CD4-positive, alpha-beta T cell treated with Interleukin-17A for 1 hour (primary cell): ENCODE measurements at places on chromosomes 3 and 15.

GRCh38 chr3:45211466-45212094, 14.5 kb downstream of the TMEM158 start:
- no peak for DNase-seq

GRCh38 chr3:48561045-48561736, 2.4 kb downstream of the UCN2 start:
- DNase-seq, result no peak

DNA sequence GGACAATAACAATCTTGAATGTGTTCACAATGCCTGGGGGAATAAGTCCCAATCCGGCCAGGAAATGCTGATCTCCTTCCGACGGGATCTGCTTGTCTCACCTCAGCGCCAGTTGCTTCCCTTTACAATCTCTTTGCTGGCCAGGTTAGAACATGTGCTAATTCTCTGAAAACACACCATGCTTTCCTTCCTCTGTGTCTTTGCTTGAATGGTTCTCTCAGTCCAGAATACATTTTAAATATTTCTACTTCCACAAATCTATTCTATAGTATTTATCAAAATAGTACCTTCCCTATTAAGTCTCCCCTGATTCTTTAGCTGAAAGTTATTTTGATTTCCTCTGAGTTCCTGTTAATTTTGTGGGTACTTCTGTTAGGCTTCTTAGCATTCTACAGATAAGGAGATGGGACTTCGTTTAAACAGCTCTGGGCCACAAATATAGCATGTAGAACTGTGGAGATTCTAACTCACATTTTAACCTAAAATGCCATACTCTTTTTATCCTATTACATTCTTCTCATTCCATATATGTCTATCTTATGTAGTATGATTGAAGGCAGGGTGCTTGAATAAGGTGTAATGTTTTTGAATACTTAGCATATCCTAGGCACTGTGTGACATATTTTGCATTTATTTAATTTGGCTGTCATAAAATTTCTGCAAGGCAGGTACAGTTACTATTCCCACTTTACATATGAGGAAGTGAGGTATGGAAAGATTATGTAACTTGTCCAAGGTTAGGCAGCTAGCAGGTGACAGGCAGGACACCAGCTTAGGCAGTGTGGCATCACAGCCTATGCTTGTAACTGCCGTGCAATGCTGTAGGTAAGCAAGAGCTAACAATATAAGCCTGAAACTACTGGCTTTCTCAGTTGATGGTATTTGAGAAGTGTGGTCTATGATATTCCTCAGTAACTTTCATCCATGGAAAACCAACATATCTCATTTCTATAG, 299.8 kb downstream of the LPP start:
- DNase-seq, result no peak

DNA sequence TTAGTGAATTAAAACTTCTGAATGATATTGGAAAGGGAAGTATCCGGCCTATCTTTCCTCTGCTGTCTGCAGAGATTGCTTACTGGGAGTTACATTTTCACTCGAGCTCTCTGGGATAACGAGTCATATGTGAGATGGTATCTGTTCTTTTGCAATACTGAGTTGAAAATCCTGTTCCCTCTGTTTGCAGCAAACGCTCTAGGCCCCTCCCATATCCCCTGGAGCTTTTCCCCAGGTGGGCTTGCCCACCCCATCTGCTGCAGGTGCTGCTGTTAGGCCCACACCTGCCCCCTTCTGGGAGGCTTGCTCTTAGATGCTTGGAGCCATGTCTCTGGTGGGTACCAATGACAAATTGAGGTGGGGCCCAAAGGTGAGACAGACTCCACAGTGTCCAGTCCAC, 42.7 kb upstream of the MTMR10 start:
- DNase-seq, result no peak

GRCh38 chr3:154143873-154144272, 22.7 kb downstream of the ARHGEF26 start:
- no peak for DNase-seq

- DNase-seq, result no peak
Observed at GRCh38 chr15:65020419-65020818, 9.0 kb downstream of the MTFMT start.

DNA sequence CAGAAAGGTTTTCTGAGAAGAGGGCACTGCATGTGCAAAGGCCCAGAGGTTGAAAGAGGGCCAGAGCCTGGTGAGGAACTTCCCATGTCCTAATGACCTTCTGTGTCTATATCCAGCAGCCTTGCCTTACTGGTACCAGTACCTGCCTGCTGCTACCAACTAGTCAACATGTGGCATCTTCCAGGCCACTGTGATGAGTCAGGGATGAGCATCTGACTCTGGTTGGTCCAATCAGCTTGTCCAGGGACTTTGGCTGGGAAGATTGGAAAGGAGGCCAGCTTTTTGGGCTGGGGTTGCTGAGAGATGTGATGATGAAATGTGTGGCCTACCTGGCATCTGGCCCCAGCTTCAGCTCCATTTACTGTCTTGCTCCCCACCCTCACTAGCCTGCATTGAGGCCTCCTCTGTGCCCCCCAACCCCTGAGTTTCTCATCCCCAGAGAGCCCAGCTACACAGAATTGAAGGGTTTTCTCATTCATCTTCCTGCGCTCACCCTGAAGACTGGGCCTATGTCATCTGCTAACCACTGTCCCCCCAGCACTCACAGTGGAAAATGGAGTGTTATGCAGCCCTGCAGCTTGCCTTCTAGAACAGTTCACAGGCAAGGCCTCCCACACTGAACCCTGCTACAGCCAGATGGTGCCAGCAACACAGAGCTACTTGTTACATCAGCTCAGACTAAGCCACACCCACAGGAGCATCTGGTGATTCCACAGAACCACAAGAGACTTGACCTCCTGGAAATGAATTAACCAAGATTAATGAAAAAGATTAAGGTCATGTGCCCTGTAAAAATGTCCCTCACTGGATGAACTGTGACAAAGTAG, 1.3 kb upstream of the TWF2 start:
- peak; percentile 68 for DNase-seq

DNA sequence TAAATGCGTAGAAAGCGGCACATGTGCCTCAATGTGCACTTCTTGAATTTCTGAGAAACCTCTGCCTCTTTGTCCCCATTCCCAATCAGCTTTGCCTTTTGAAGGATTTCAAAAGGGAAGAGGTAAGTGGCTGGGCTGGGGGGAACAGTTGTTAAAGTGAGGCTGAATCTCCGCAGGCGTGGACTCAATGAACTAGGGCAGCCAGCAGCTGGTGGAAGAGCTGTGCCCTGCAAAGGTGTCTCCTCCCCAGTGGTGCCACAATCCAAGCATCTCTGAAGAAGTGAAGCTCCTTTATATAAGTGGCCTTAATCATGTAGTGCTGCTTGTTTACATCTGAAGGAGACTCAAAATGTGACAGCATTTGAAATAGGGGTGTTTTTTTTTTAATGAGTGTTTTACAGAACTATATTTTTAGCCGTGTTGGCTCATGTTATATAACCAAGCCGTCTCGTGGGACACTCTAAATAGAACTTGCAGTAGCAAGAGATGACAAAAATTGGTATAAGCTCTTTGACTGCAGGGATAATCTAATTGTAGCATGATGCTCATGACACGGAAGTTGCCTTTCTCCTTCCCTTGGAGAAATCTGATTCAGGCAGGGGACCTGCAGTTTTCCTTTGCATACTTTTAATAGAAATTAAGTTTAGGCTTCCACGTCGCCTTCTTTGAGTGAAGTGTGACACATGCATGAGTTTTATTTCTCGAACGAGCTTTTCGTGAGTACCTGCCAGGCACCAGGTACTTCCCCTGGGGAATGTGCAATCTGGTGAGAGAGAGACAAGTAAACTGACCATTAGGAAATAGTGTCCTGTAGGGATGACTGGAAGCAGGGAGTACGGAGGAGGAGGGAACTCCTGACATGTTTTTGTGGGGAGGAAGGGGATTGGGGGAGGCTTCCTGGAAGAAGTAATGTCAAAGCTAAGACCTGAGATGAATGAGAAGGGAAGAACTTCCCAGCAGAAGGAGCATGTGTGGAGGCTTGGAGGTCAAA, 179.7 kb upstream of the BHLHE40 start:
- no peak for DNase-seq

DNA sequence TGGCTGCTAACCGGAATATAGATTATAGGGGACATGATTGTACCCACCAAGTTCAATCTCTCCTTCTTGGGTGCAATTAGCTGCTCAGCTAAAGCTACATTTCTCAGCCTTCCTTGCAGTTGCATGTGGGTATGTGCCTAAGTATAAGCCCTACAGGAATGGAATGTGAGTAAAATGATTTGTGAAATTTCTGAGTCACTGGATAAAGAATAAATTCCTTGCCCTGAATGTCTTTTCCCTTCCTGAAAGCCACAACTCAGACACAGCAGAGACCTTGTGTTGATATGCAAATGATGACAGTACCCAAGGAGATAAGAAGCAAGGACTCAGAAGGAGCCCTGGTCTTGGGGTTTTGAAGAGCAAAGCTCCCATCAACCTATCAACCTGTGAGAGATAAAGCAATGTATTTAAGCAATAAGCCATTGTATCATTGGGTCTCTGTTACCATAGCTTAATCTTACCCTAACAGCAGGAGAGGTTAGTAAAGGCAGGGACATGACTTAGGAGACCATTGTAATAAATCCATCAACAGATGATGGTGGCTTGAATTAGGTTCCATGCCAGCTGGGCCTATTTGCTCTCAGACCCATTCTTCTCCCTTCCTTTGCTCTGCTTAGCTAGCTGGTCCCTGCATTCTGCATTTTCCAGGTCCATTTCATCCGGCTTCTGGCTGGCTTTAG, 25.6 kb upstream of the ZNF280D start:
- no peak for DNase-seq

DNA sequence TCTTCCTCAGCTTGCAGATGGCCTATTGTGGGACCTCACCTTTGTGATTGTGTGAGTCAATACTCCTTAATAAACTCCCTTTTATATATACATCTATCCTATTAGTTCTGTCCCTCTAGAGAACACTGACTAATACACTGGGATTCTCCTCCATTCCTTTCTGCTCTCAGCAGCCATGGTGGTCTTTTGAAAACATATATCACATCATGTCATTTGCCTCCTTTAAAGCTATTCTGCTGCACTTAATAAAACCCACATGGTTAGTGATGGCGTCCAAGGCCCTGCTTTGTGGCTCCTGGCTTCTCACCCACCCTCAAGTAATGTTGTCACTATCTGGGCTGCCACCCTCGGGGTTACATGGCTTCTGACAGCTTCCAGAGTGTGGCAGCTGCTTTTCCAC, 169.5 kb downstream of the CADPS start:
- no peak for DNase-seq

- DNase-seq, result no peak
Observed at GRCh38 chr3:117509858-117510257, 800.3 kb downstream of the TUSC7 start.

GRCh38 chr15:73442968-73443367, at the start of gene REC114:
REC114 (plus strand) TSS chr15:73443164; CDS start chr15:73443186, 22 bp downstream.
- no peak for DNase-seq

DNA sequence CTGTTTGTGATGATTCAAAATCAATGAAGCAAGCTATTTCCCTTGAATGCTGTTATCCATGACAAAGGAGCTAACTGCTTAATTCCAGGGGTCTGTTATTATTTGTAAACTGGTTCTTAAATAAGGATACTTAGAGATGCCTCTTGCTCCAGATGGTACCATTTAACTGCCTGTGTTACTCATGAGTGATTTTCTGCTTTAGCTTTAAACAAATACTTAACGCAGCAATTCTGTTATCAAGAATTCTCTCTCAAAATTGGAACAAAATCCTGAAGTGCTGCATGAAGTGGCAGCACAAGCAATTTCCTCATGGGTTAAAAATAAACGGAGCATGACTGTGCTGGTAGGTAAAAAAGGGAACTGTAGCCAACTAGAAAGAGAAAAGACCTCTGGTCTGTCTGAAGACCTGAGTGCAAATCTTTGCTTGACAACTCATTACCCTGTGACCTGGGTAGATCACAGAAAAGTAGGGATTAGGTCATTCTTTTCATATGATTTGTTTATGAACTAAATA, 62.5 kb upstream of the GBE1 start:
- no peak for DNase-seq

DNA sequence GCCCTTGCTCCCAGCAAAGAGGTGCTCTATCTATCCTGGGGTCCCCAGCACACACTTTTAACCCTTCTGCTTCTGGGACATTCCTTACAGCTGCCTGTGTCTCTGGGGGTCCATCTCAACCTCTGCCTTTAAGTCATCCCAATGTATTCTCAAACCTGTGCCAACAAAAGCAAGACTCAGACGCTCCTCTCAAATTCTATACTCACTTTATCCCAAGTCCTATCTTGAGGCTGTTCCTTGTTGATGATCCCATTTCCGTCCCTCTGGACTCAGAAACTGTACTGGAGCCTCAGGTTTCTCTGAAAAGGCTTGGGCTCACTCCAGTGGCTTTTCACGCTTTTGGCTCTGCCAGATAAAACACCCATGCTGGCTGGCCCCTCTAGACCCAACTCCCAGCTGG, 69.7 kb downstream of the XXYLT1 start:
- DNase-seq, result no peak

DNA sequence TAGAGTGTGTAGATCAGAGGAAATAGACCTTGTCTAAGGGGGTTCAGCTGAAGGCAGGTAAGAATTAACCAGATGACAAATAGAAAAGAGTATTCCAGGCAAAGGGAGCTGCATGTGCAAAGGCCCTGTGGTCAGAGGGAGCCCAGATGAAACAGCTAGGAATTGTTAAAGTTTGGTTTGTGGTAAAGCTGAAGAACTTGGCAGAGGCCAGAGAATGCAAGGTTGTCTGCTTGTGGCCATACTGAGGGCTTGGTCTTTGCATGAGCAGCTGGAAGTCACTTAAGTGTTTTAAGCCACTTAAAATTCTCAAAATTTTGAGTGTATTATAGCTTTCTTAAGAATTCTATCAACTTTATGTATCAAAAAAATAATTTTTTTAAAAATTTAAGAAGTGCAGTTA, 116.5 kb downstream of the NEK10 start:
- no peak for DNase-seq

DNA sequence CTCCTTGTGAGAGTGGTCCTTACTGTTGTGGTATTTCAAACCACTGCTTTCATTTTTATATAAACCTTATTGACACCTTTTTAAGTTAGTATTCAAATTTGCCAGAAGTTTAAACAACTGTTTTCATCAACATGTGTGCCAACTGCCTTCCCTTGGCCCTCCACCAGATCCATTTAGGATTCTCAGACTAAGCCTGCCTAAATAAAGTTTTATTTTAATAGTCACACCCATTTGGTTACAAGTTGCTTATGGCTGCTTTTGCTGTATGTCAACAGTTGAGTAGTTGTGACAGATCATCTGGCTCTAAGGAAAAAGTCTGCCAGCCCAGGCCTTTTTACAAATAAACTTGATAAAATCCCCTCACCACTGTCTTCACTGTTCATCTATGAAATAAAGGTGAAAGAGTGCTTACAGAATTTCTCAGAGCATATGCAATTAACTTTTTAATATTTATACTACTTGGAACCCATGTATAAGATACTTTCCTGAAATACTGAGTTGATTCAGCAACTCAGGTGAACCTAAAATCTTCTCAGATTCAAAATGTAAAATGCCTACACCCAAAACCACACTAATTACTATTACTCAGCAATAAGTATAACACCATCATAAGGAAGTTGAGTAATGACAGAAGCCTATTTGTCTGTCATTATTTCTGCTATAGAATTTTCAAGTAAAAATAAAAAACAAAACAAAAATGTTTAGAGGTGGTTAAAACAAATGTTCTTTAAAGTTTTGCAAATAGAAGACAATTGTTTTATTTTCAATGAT, 35.1 kb downstream of the PEAK1 start:
- no peak for DNase-seq
